Esophagus squamous epithelium (tissue), 5 donors: ENCODE measurements at places on chromosomes 6 and 20.

GRCh38 chr6:89406141-89406540 is 5.9 kb downstream of the RRAGD start:
- no peak for DNase-seq

DNA sequence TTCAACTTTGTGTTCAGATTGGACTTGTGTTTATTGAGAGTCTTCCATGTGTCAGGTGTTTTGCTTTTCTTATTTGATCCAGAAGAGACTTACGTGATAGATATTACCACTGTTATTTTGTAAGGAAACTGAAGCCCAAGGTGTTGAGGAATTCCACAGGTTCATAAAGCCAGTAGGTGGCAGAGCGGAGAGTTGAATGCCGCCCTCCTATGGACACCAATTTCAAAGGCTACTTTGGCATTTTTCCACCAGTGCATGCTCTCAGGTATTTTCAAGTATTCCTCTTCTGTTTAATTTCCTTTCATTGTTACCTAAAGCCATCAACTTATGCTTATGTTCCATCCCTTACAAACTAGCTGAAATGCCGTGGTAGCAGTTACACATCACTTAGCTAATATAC is 14.0 kb upstream of the COL10A1 start:
- DNase-seq: no peak

DNA sequence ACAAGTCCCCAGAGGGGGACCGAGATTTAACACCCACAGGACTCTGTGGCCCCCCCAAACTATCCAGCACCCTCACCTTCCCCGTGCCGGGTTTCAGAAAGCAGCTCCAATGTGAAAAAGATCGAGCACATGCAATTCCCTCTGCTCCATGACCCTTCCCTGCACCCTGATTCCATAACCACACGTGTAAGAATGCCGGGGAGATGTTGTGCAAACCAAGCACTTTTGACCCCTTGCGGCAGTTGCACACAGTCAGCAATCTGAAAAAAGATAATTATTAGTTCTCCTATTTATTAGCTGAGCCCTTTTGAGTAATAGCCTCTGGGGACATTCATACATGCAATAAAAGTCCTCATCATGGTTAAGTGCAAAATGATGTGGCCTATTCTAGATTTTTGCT is 13.0 kb downstream of the FOXQ1 start:
- DNase-seq: no peak

DNA sequence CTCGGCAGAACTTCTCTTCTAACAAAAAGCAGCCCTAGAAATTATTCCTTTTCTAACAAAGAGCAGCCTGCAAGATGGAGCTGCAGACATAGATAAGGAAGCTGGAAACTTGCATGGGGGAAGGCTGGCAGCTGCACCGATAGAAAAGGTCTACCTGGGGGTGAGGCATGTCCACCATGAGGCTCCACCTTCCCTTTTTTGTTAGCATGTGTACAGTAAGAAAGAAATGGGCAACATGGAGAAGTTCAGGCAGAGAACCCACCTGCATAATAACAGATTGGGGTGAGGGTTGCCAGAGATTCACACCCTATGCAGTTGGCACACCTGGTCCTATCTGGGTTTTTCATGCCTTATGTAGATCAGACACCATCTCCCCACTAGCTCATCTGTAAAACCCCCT is 25.4 kb downstream of the ZNF311 start:
- DNase-seq: no peak

DNA sequence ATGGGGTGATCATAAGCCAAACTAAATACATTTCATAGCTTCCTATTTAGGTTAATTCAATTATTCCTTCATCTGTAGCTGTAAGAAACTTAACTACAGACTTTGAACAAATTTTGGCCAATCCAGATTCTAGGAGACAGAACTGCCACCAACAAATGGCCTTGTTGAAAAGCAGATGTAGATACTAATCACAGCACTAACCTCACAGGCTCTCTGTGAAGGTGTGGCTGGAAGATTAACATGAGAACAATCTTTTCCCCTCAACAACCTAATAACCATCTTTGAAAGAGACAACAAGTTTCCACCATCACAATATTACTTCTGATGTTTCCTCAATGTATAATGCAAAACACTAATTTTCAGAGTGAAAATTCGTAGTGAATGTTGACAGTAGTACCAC is 87.8 kb downstream of the SESN1 start:
- no peak for DNase-seq

DNA sequence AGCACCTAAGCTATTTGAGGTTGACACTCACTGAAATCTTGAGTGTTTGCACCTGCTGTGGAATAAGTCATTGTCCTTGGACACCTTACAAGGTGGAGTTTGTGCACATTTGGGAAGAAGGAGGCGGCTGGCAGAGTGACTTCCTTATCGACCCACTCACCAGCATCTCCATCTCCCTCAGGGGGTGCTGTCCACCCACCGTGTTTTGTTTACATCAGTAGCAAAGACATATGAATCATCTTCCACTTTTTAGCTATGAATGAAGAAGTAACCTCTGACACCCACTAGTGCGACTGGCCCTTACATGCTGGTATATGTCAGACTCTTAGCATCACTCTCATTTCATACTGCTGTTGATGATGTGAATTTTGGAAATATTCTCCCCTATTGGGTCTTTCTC is 119.5 kb upstream of the SGK1 start:
- no peak for DNase-seq

DNA sequence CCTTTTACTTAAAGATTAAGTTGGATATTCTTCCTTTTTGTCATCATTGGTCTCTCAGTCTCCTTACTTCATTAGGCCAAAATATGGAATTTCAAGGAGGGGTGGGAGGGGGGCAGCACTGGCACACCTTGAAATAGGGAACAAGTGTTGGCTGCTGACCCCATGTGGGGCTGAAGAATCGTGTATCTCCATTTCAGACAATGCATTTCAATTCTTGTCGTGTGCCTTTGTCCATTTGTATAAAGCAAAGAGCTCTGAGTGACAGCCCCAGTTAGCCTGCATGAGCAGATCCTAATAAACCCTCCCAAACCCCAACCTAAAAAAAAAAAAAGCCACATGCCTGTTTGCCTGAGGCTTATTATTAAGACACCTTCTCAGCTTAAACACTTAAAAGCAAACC is 1.0 kb upstream of the TFAP2D start:
- no peak for DNase-seq

GRCh38 chr6:52642368-52642767 is 28.5 kb upstream of the TMEM14A start:
- no peak for DNase-seq

DNA sequence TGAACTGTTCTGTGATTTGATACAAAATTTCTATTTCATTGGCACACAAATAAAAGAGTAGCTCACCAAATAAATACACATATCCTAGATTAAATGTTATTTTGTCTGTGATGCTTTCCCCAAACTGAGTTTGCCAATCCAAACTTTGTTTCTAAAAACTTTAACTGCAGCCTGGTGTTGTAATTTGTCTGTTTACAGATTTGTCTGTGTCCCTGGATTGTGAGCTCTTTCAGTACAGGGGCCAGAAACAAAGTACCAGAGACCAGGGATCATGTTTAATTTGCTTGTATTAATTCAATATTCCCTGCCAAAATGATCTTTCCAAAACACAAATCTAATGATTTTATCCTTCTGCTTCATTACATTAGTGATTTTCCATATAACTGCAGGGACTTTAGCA is 1044.6 kb upstream of the GJE1 start:
- DNase-seq: no peak

DNA sequence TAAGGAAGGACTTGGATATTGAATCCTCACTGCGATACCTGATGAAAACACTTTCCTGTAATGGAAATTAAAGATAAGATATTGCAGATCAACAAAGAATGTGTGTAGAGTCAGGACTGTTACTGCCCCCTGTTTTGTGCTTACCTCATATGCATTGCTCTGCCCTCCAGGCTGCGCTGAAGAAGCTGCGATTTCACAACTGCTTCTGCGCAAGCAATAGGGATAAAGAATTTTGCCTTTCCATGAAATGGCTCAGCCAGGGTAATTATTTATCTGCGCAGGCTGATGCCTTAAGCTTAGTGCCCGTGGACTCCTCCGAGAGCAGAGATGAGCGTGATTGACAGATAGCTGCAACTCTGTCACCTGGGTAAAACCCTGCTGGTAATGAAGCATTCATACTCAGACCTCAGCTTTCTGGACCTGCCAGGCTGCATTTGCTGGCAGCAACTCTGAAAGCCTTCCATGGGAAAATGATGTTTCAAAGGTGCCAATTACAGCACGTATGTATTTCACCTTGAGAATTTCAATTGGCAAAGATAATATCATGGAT is 370.6 kb downstream of the SAMD5 start:
- no peak for DNase-seq

GRCh38 chr6:61562098-61562497 is 723.9 kb downstream of the KHDRBS2 start:
- no peak for DNase-seq

DNA sequence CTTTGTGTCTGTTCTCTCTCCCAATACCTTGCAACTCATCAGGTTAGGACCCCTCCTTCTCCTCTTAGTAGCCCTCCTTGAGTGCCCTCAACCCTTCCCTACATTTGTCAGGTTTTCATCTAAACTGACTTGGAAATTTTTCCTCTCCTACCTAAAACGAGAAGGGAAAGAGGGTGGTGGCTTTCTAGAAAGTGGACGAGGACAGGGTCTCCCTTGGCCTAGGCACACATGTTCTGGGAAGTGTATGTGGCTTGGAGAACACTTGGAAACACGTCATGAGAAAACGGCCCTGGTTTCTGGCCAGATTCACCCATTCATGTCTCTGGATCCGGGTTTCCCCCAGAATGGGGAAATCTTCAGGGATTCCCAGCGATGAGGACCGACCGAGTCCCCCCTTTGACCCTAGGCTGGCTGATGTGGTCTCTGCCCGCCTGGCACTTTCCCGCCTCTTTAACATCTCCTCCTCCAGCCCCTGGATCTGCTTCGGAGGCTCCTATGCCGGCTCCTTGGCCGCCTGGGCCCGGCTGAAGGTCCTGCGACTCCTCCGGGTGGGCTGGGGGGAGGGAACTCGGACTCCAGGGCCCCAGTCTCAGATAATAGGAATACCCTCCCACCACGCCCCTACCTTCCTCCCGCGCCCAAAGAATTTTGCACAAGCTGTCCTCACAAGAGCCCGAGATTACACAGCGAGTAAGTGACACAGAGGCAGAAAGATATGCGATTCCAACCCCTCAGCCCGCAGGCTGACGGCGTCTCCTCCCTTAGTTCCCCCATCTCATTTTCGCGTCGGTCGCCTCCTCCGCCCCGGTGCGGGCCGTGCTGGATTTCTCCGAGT is 3.0 kb downstream of the PRSS16 start:
- no peak for DNase-seq

DNA sequence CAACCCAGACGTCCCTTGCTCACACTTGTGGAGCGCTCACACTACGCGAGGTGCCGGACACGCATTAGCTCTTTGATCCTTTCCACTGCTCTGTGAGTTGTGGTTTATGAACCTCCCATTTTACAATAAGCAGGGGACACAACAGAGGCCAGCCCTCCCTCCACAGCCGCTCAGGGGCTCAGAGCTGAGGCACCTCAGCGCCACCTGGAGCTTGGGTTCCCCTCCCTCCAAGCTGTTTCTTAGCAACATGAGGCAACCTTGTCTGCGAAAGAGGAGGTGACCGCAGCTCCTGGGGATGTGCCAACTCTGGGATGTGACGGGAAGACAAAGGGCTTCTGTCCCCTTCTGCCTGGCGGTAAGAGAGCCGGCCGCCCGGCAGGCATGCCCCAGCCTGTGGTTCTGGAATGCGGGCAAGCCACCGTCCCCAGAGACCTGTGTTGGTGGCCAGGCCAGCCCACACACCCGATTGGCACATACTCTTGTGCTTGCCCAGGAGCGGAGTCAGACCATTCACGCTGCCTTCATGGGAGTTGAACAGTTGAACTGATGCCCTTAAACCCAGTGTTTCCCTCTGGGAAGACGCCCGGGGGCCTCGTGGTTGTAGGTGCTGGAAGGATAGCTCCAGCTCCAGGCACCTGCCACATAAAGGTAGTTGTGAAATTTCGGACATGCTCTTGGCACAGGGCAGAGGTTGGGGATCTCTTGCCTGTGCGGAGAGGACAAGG is 44.5 kb downstream of the RBM38 start:
- DNase-seq: no peak

- no peak for DNase-seq
Observed at GRCh38 chr6:135950669-135951068, 99.2 kb downstream of the PDE7B start.

GRCh38 chr6:14422061-14422460 is 304.5 kb downstream of the CD83 start:
- DNase-seq: no peak

GRCh38 chr20:20211274-20211987 is 156.5 kb upstream of the INSM1 start:
- no peak for DNase-seq

GRCh38 chr20:23540624-23541023 is 27.7 kb downstream of the CST9L start:
- DNase-seq: no peak

DNA sequence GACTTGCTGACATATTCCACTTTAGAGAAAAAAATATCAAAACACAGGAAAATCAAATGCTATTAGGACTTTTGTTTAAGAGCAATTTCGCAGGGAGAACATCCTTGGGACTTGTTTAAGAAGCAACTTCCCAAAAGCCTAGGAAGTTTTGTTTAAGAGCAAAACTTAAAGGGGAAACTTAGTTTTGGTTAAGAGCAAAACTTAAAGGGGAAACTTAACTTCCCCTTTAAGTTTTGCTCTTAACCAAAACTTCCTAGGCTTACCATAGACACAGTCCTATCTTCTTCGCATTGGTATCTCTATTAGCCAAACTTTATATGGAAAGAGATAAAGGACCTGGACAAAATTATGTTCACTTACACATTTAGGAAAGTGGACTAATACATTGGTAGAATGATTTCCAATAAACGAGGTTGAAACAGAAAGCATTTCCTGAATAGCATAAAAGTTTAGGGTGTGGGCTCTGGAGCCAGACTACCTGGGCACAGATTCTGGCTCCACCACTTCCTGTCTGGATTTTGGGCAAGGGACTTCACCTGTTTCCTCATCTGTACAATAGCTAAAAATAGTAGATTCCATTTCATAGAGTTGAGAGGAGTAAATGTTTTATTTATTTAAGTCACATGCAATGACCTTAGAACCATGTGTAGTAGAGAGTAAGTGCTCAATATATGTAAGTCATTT is 15.7 kb downstream of the PAQR8 start:
- no peak for DNase-seq

DNA sequence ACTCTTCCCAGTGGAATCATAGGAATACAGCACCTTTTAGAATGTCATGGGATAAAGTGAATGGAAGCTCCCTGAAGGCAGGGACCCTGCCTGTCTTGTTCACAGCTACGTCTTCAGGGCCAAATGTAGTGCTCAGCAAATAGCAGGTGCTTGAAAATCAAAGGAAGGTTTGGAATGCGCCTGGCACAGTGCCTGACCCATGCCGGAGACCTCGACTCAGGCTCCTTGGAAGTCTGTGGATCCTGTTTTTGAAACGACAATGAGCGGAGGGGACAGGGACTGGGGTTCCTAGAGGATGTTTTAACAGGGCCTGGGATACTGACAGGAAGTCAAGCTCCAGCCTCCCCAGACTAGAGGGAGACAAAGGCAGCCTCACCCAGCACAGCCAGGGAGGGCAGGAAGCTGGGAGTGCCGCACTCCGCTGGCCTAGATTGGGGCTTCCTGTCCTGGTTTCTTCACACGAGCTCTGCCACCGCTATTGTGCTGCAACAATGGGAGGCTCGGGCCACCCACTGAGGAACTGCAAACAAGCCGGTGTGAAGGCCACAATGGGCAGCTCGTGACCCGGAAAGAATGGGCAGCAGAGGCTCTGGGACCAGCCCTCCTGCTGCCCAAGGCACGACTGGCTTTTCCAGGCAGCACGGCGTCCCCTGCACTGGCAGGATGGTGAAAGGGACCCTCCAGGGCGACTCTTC is 76.7 kb downstream of the PREX1 start:
- DNase-seq: no peak

GRCh38 chr20:49851231-49851705 is 38.6 kb downstream of the SLC9A8 start:
- DNase-seq: no peak

GRCh38 chr20:36377348-36378326 is 71.5 kb downstream of the DLGAP4 start:
- no peak for DNase-seq
